ENCODE measurements at places on chromosomes 13 and 19.
A peak's percentile ranks its signal among the peaks of the same experiment; 100 is the strongest.

DNA sequence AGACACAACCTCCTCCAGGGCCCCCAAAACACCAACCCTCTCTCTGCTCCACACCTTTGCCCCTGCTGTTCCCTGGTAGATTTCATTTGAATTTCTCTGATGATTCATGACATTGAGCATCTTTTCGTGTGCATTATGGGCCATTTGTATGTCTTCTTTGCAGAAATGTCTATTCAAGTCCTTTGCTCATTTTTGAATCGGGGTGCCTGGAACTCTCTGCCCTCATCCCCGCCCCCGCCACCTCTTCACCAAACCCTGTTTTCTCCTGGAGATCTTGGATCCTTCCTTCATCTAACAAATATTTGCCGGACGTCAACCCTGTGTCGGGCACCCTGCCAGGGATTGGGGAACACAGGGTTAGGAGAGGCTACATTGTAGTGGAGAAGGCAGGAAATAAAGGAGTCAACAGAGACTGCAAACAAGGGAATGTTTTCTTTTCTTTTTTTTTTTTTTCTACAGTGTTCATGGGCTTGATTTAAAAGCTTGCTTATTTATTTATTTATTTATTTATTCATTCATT is 25.5 kb upstream of the SLC1A5 start:
- no peak for DNase-seq

- no peak for DNase-seq
These were observed 5.9 kb downstream of the WIZ start for GRCh38 chr19:15443838-15444237.

DNA sequence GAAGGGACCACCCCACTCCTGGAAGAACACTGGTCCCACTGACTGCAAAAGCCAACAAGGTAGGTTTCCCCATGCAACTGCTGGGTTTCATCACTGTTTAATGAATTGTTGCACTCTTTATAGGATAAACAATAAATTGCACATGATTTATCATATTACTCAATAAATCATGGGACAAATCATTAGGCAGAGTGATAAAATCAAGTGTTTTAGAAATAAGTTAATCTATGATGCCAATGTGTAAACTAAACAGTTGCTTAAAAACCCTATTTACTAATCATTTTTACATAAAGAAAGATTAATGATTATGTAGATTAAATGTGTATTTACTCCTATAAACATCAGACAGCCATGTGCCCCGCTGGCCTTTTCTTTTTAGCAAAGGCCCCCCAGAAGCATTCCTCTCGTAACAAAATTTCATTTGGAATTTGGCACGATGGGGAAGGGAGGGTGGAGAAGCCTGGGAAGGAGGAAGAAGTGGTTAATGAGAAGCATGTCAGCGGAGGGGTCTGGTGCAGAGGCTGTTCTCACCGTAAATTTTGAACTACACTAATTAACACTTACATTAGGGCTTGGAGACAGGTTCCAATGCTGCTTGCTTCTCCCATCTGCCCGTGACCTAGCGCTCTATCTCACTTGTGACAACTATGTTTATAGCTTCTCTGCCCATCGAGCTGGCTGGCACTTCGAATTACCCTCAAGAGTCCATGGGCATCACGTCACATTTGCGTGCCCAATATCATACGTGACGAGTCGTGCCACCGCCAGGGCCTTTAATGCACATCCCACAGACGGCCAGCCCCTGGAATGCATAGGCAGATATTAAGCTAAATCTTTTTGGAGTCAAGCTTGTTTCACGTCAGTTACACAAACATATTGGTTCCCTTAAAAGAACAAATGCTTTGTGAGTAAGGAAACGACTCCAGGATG is 357.7 kb upstream of the TSHZ3 start:
- no peak for DNase-seq

DNA sequence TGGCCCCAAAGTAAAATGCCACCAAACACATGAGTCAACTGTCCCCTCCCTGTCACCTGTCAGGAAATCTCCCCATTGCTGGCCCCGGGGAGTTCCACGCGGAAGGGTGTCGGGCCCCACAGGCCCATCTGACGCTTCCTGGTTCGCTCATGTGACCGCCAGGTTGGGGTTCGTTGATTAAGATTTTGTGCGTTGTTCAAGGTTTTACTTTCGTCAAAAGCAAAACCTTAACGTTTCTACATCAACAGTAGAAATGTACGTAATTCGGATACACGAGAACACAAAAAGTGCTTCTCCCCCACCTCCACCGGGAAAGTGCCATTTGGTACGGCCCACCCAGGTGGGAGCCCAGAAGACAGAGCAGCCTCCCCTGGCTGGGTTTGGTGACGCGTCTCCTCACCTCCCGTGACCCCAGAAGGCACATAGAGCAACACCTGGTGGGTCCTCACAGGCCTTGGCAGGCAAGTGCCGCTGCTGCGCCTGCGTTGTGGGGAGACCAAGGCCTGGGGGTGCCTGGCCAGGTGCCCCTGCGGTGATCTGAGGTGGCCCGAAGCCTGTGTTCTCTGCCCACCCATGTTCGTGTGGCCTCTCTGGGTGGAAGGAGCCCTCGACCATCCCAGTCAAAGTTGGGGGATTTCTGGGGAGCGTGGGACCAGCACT is 161.6 kb downstream of the KDM4B start:
- DNase-seq: peak; percentile 87

DNA sequence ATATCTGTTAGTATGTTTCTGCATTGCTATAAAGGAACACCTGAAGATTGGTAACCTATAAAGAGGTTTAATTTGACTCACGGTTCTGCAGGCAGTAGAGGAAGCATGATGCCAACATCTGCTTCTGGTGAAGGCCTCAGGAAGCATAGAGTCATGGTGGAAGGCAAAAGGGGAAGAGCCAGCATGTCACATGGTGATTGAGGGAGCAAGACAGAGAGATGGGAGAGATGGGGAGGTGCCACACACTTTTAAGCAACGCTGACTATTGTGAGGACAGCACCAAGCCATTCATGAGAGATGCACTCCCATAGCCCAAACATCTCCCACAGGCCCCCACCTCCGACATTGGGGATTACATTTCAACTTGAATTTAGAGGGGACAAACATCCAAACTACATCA is 32.8 kb downstream of the COG6 start:
- no peak for DNase-seq

DNA sequence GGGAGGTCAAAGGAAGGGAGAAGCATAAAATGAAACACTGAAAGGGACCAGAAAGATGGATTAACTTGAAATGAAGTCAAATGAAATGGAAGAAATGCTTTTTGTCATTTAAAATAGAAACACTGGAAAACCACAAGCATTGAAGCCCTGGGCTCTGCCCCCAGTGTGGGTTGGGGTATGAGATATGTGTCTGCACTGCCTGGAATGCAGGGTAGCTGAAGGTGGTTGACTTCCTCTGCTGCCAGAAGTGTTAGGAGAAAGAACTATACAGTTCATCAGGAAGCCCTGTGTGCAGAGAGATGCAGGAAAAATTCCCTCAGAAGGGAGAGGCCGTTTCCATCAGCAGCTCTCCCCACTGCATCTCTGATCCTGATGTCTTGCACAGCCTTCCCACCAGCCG is 69.2 kb downstream of the DHRS12 start:
- DNase-seq: no peak

Data from GM13976 (cell line).